Iris pigment epithelial cell (primary cell): ENCODE measurements at places on chromosomes 2 and 18.

DNA sequence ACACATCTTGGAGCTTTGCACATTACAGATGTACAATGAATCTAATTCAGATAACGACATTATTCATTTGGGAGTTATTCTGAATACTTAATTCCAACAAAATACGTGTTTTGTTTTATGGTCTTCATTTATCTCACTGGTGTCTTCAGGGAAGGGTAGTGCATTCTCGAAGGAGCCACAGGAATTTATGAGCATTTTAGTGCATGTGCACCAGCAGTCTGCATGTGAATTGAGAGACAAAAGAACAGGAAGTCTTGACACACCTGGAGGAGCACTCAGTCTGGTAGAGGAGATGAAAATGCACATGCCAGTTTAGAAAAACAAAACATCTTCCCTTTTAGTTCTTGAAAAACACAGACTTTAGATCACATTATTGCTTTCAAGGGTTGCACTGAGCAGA lies 228.7 kb downstream of the LRATD1 start:
- no peak for DNase-seq

GRCh38 chr2:4915357-4915756 lies 776.8 kb upstream of the SOX11 start:
- no peak for DNase-seq

DNA sequence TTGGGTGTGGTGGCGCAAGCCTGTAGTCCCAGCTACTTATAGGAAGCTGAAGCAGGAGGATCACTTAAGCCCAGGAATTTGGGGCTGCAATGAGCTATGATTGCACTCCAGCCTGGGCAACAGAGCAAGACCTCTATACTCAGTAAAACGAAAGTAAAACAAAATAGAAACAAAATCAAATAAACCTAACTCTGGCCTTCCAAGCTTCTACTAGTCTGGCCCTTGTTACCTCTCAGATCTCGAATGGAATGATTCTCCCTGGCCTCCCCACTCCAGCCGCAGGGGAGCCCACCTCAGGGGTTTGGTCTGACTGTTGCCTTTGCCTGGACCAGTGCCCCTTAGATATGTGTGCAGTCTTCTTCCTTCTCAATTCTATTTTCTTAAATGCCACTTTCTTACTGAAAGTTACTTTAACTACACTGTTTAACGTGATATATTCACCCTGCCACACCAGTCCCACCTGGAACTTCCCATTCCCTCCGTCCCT lies 160.0 kb upstream of the GCFC2 start:
- no peak for DNase-seq

- DNase-seq = no peak
Observed at GRCh38 chr2:144339048-144339447, 180.9 kb downstream of the ZEB2 start.

- DNase-seq = no peak
Observed at GRCh38 chr2:174266288-174266687, 18.0 kb upstream of the OLA1 start.

DNA sequence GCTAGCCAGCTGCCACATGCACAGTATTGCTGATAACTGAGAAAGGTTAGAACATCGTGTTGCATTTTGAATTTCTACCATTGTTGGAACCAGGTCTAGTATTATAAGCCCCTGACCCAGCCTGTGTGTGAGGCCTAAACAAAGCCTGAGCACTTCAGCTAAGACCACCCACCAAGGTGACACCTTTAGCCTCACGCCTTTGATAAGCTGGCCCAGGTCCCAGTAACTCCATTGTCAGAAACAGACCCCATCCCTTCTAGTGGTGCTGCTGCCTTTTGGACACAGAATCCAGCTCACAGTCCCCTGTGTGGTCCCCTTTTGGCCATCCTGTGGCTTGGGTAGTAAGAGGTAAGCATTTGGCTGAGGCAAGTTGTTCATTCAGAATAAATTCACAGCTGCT lies 1.6 kb downstream of the ELMOD3 start:
- no peak for DNase-seq

GRCh38 chr2:35538796-35539195 lies 816.8 kb upstream of the CRIM1 start:
- peak; percentile 38 for DNase-seq
